ENCODE measurements at places on chromosomes 1 and 21. TPM values are rescaled to one million over a fixed set of nuclear protein-coding genes. Genes with fewer than 3 reads are reported as not detected.

Gene RGSL1
- not detected for total RNA-seq

Gene TCHHL1
- total RNA-seq: not detected

Gene VANGL2
- 0.16 TPM for total RNA-seq

Gene HMGCS2
- total RNA-seq: not detected

Gene C2CD4D
- total RNA-seq: 0.26 TPM

Gene TMEM200B
- not detected for total RNA-seq

Gene APOBEC4
- not detected for total RNA-seq

Gene F5
- 4.2 TPM for total RNA-seq

Gene LYPD8
- total RNA-seq: not detected

Gene NEGR1
- total RNA-seq: 0.15 TPM

Gene TENT5C
- 133 TPM for total RNA-seq

DNA sequence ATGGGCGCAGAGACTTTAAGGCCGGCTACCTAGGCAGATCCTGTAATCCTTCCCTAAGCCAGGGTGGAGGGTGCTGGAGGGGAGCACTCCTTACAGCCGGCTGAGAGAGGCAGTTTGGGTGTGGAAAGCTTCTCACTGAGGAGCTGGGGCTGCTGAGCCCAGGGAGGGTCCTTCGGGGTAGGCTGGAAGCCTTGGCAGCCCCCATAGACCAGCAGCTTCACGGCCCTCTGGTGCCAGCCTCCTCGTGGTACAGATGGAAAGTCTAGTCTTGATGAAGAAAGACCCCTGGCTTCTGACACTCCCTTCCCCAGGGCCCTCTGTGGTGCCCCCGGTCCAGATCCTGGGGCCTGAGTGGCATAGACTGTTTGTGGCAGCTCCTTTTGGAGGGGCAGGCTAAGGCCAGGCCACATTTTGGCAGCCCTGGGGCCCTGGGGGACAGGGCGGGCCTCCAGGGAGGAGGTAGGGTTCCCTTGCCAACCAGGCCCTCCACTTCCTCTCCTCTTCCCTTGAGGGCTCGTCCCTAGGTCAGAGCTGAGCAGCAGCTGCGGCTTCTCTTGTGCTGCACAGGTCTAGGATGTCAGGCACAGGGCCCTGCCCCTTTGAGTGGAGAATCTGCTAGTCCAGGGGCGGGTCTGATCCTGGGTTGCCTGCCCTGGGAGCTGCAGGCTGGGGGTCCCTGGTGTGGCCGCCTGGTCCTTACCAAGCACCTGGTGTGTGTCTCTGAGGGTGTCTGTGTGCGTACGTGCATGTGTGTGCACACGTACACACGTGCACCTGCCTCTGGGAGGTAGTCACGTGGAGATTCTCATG lies 4.8 kb downstream of the AMPD2 start:
- H3K27me3 ChIP-seq: no peaks in the 10 kb centered on the region
- peaks cover 34% of the 10 kb centered on the region for H3K36me3 ChIP-seq
- no peak for DNase-seq
- H3K4me1 ChIP-seq: peaks cover 26% of the 10 kb centered on the region
- H3K27ac ChIP-seq: peak overlapping the region; percentile 55

DNA sequence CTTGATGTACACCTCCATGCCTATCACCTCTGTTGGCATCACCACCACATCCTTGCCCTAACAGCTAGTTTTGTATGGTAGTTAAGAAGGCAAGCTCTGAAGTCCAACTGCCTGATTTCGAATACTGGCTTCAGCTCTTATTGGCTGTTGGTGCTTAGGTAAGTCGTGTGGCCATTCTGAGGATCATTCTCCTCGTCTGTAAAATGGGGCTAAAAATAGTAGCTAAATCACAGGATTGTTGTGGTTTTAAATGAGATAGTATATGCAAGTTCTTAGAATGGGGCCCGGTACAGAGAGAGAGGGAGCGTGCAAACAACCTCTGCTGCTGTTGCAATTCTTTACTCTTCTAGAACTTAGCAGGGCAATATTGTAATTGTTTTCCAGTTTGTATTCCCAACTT lies 20.8 kb upstream of the SPOCD1 start:
- no peak overlapping the region for H3K27ac ChIP-seq
- DNase-seq: no peak
- no peaks in the 10 kb centered on the region for H3K27me3 ChIP-seq
- no peak overlapping the region for H3K4me3 ChIP-seq

DNA sequence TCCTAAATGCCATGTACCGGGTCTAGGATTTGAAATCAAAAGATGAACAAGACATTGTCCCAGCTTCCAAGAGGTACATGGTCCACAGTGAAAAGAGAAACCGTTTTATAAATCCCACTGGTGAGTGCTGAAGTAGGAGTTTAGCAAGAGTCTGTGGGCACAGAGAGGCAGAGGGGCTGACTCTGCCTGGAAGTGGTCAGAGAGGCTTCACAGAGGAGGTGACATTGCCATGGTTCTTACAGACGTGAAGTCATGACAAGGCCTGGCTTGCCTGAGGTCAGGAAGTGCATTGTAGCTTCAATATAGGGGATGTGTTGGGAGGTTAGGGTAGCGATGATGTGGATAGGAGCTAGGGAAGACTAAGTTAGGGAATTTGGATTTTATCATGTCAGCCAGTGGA lies 28.4 kb downstream of the MAPKAPK2 start:
- DNase-seq: no peak
- H3K27me3 ChIP-seq: no peaks in the 10 kb centered on the region
- H3K4me3 ChIP-seq: no peak overlapping the region
- H3K4me1 ChIP-seq: peaks cover 58% of the 10 kb centered on the region
- peak overlapping the region; percentile 45 for H3K27ac ChIP-seq

GRCh38 chr1:20726932-20727745 lies 5.4 kb downstream of the SH2D5 start:
- H3K4me1 ChIP-seq: peaks cover 16% of the 10 kb centered on the region
- no peak overlapping the region for H3K4me3 ChIP-seq
- peaks cover 50% of the 10 kb centered on the region for H3K27me3 ChIP-seq
- no peak for DNase-seq
- H3K27ac ChIP-seq: no peak overlapping the region

- H3K27ac ChIP-seq: no peak overlapping the region
- no peaks in the 10 kb centered on the region for H3K36me3 ChIP-seq
These were observed 57.0 kb downstream of the PTP4A2 start for GRCh38 chr1:31880957-31881687.

- no peak for DNase-seq
- no peaks in the 10 kb centered on the region for H3K36me3 ChIP-seq
- H3K4me3 ChIP-seq: no peak overlapping the region
These were observed 155.4 kb downstream of the EIF4G3 start for GRCh38 chr1:21021311-21021710.

GRCh38 chr1:15394258-15394690 lies 15.4 kb upstream of the EFHD2 start:
- no peak overlapping the region for H3K4me3 ChIP-seq
- no peak for DNase-seq
- no peaks in the 10 kb centered on the region for H3K27me3 ChIP-seq
- H3K36me3 ChIP-seq: no peaks in the 10 kb centered on the region

GRCh38 chr21:37557261-37557950 lies 190.8 kb downstream of the DYRK1A start:
- no peaks in the 10 kb centered on the region for H3K27me3 ChIP-seq
- no peak overlapping the region for H3K27ac ChIP-seq
- no peaks in the 10 kb centered on the region for H3K36me3 ChIP-seq
- no peak for DNase-seq
- H3K4me1 ChIP-seq: no peaks in the 10 kb centered on the region

DNA sequence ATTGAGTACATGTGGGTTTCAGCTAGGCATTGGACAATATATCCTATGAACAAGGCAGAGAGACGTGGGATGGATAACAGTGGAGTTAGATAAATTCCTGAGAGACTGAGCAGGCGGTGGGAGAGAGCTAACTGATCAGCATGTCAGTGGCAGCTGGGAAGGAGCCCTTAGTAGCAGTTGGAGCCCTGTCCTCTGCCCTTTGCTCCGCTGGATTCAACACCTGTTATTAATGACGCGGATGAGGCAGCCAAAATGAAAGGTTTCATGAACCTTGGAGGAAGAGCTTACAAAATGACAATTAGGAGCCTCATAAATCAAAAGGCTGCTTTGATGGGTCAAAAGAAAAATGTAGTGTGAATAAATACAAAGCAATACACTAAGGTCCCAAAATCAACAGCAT lies 16.1 kb downstream of the UBIAD1 start:
- H3K4me1 ChIP-seq: peaks cover 32% of the 10 kb centered on the region
- DNase-seq: no peak
- H3K27ac ChIP-seq: no peak overlapping the region
- H3K4me3 ChIP-seq: no peak overlapping the region
- H3K27me3 ChIP-seq: no peaks in the 10 kb centered on the region

DNA sequence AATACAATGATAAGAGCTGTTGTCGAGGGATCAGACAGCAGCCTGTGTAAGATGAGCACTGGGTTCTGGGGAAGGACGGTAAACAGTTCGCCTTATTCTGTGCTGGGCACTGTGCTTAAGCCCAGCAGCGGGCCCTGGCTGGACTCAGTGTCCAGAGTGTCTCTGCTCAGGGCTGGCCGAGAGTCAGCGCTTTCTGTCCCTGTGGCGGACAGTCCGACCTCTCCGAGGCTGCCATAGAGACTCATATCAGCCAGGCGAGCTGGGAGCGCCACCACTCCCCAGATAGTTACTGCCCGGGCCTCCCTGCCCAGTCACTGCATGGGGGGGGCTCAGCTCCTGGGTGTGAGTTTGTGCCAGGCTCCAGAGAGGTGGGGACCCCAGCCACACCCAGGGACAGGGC lies 14.7 kb upstream of the NPHP4 start:
- no peak overlapping the region for H3K27ac ChIP-seq
- H3K36me3 ChIP-seq: peaks cover 11% of the 10 kb centered on the region
- peak overlapping the region; percentile 9 for H3K4me3 ChIP-seq
- no peaks in the 10 kb centered on the region for H3K27me3 ChIP-seq
- H3K4me1 ChIP-seq: peaks cover 55% of the 10 kb centered on the region

DNA sequence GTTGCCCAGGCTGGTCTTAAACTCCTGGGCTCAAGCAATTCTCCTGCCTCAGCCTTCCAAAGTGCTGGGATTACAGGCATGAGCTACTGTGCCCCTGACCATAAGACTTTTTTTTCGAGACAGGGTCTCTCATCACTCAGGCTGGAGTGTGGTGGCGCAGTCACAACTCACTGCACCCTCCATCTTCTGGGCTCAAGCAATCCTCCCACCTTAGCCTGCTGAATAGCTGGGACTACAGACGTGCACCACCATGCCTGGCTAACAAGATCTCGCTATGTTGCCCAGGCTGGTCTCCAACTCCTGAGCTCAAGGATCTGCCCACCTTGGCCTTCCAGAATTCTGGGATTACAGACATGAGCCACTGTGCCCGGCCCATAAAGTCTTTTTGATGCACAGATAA lies 1.9 kb downstream of the C1orf56 start:
- no peak overlapping the region for H3K4me3 ChIP-seq
- peaks cover 37% of the 10 kb centered on the region for H3K36me3 ChIP-seq

DNA sequence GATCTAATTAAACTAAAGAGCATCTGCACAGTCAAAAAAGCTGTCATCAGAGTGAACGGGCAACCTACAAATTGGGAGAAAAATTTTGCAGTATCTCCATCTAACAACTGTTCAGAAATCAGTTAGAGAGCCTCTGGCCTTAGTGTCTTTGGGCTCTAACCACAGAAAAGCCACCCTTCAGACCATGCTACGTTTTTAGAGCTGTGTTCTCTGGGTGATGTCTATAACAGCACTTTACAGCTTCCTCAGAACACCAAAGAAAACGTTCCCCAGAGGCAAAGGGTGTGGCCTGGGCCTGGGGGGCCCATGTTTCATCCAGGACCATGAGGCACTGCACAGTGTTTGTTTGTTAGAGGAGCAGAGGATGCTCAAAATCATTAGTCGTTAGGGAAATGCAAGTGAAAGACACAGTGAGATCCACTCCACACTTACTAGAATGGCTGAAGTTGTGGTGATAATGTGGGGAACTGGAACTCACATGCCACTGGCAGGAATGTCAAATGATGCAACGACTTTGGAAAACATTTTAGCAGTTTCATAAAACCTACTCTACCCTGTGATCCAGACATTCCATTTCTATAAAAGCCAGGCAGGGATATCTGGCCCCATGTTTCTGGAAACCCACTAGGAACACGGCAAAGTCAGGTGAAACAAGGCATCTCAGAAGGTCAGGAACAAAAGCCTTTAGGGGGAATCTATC lies 250.4 kb upstream of the HOOK1 start:
- no peak for DNase-seq
- H3K36me3 ChIP-seq: no peaks in the 10 kb centered on the region
- H3K27ac ChIP-seq: no peak overlapping the region
- H3K27me3 ChIP-seq: no peaks in the 10 kb centered on the region
- no peaks in the 10 kb centered on the region for H3K4me1 ChIP-seq

DNA sequence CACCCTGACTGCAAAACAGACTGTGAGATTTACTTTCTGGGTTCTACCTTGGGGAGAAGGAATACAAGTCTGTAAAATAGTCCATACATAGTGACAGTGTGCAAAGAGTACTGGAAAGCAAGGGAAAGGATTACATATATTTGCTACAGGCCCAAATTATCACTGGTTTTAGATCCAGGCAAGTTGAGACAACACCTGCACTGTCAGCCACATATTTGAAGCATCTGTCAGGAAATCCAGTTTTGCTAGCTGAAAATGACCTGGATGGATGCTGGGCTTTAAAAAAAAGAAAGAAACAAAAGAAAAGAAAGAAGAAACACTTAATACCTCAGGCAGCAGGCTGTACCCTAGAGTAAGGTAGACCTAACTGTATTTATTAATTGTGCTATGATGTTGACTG lies 23.9 kb upstream of the SPRR2G start:
- H3K36me3 ChIP-seq: no peaks in the 10 kb centered on the region
- H3K4me3 ChIP-seq: no peak overlapping the region
- peaks cover 3% of the 10 kb centered on the region for H3K27me3 ChIP-seq
- no peak for DNase-seq
- no peaks in the 10 kb centered on the region for H3K4me1 ChIP-seq

DNA sequence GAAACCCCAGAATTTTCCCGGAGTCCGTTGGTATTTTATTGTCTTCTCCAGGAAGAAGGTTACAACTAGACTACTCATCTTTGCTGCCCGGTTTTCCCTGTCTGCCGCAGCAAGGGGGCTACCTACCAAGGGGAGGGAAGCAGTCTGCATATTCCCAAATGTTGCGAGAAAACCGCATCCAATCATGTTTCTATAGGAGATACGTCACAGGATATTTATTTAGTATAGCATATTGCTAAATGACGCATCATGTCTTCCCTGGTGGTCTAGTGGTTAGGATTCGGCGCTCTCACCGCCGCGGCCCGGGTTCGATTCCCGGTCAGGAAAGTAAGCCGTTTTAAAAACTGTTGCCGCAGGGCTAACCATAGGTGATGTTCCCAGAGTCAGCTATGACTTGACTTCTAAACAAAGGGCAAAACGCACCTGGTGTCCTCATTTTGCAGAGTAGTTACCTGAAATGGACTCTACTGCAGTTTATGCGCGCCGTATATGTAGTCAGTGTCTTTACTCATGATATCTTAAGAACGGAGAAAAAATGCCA lies 15.2 kb upstream of the ZNF692 start:
- peak overlapping the region; percentile 94 for H3K4me3 ChIP-seq
- H3K4me1 ChIP-seq: peaks cover 4% of the 10 kb centered on the region
- DNase-seq: peak; percentile 74
- no peaks in the 10 kb centered on the region for H3K27me3 ChIP-seq

GRCh38 chr21:42670884-42671283 lies 17.5 kb downstream of the PDE9A start:
- H3K4me1 ChIP-seq: peaks cover 8% of the 10 kb centered on the region
- H3K4me3 ChIP-seq: no peak overlapping the region
- no peak overlapping the region for H3K27ac ChIP-seq
- DNase-seq: no peak
- H3K36me3 ChIP-seq: no peaks in the 10 kb centered on the region
- H3K27me3 ChIP-seq: peaks cover 11% of the 10 kb centered on the region
